RWPE2 (cell line): ENCODE measurements at places on chromosomes 4 and X.

DNA sequence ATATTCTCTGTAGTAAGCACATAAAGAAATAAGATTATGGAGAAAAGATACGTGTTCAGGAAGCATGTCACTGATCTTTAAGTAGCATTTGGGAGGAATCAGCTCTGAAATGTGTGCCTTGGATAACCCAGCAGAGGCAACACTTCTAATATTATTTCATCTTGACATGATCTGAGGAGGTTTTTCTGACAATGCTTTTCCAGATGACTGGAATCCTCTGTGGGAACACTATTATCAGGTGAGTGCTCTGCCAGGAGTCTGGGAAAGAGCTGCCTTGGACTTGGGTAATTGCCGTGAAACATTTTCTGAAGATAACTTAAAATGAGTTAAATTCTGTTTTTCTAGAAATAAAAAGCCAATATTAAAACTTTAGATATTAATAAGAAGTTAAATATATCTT lies 78.2 kb upstream of the QRFPR start:
- no peak for DNase-seq

DNA sequence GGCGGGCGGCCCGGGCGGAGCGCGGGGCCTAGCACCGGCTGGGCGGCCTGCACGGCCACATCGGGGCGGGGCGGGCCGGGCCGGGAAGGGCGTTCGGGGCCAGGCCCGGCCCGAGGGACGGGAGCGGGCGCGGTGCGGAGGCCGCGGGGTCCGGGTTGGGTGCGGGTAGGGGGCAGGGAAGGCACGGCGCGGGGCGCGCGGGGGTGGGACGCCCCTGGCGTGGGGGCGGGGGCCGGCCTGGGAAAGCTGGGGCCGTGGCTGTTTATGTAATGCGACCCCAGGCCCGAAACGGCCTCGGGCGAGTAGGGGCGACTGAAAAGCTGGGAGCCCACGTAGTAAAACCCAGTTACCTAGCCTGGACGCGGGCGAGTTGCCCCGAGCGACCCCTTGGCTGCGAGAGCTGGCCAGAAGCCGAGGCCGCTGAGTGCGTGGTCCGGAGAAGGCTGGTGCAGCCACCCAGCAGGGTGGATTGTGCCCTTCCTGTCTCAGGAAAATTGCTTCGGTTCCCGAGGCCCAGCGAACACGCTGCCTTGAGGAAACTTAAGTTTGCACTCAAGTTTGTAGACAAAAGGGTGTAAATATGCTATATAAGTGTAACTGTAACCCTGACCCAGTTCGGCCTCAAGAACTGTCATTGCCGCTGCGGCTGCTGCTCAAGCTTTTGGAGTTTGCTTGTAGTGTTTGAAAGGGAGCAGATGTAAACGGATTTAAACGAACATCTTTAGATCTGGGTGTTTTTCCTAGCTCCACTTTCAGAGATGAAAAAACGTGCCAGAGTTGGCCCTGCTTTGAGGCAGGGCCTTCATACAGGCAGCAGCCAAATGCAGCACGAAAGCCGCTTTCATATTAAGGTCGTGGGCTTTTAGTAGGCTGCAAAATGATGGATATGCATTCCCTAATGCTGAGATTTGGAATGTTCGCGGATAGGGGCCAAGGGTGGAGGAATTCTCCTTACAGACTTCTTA lies 674 bp downstream of the SEC24B start:
- no peak for DNase-seq

DNA sequence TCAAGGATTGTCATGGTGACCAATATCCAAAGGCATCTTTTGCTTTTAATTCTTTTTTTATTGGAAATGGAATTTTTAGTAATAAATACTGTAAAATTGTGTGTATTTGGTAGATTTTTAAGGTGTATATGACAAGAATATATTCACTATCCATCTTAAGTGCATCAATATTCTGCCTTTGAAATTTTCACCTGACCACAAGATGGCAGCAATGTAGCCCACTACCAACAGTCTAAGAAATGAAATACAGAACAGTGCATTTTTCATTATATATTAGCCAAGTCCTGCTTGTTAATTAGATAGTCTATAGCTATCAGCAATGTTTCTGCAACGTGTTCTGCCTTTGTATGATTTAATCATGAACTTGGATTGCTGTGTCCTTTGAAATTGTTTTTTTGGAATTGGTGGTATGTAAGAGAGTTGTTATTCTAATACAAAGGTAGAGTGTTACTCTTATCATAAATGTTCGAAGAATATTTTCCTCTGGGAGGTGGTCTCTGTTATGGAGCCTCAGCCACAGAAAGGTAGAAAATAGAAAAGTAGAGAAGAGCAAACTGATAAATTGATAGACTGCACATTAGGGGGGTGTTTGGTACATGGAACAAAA lies 38.2 kb downstream of the HPGDS start:
- no peak for DNase-seq

GRCh38 chr4:143559757-143560147 lies 46.2 kb downstream of the SMARCA5 start:
- DNase-seq: no peak

GRCh38 chr4:169881769-169882168 lies 124.0 kb upstream of the HPF1 start:
- no peak for DNase-seq
